ENCODE measurements at places on chromosomes 3 and 15. TPM values are rescaled to one million over a fixed set of nuclear protein-coding genes. Genes with fewer than 3 reads are reported as not detected.

The EHHADH gene
- 3.2 TPM for total RNA-seq

The IL16 gene
- 6.5 TPM for total RNA-seq

The FAH gene
- total RNA-seq: 21.2 TPM

The PDIA3 gene
- 160 TPM for total RNA-seq

The KCNMB3 gene
- 1.8 TPM for total RNA-seq

GRCh38 chr3:143644370-143645089 lies 203.7 kb downstream of the SLC9A9 start:
- peak; percentile 67 for DNase-seq
- no peaks in the 10 kb centered on the region for H3K36me3 ChIP-seq
- no peak overlapping the region for H3K27ac ChIP-seq
- peak overlapping the region; percentile 26 for H3K4me3 ChIP-seq
- no peaks in the 10 kb centered on the region for H3K4me1 ChIP-seq
- no peaks in the 10 kb centered on the region for H3K27me3 ChIP-seq

DNA sequence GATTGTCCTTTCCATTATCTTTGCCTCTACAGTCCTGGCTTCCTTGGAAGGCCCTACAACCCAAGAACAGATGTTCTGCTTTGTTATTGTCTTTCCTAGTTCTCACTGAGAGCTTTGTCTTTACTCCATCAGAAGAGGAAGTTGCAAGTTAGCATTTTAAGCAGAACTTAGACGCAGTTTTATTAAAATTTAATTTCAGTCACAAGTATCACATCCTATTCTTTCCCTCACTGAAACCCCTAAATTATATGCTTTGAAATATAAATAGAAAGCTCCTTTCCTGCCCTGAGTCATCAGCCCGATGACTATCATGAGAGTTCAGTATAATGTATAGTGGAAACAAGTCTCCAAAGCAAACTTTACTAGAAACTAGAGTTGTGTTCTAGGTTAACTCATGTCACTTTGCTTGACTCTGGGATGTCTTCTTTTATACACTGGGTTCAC lies 291.2 kb upstream of the RBMS3 start:
- no peaks in the 10 kb centered on the region for H3K36me3 ChIP-seq
- no peak for DNase-seq
- no peaks in the 10 kb centered on the region for H3K4me1 ChIP-seq
- H3K4me3 ChIP-seq: no peak overlapping the region
- no peaks in the 10 kb centered on the region for H3K27me3 ChIP-seq
- no peak overlapping the region for H3K27ac ChIP-seq

DNA sequence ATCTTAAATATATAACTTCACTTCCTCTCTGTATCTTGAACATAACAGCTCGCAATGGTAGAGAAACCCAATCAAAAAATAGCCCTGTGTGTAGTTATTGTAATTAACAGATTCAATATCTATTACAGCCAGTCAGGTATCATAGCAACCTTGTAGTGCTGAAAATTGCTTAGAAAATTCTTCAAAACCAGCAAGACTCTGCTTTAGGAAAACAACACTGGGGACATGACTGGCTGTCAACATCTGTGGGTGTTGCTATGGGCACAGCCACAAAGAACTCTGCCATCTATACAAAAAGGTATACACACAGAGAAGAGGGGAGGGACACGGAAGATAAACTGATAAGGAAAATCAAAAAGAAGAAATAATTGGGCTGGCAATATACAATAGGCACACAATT lies 101.2 kb downstream of the WDR72 start:
- no peaks in the 10 kb centered on the region for H3K36me3 ChIP-seq
- H3K4me3 ChIP-seq: no peak overlapping the region
- no peak for DNase-seq
- no peak overlapping the region for H3K27ac ChIP-seq
- H3K4me1 ChIP-seq: no peaks in the 10 kb centered on the region

DNA sequence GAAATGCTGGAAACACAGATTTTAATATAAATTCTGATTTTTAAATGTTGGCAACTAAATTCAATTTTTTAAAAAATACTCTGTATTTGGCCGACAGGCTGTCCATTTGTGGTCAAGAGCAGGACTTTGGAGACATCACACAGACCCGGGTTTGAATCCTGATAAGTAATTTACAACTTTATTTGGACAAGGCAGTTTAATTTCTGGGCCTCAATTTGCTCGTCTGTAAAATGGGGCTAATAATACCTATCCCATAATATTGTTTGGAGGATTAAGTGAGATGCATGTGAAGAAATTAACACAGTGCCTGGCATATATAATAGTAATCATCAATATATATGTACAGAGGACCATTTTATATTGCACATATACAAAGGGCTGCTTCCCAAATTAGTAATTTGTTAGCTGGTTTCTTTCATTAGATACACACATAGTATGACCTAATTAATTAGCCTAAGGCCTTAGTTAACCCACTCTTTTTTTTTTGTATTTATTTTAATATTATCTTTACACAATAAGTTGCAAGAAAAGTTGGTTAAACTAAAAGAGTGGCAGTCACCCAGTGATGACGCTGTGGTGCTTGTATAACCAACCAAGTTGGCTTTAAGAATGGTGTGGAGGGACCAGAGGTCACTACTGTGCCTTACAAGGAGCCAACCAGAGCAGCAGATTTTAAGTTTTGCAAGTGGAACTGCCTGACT lies 665 bp downstream of the PIGB start:
- no peaks in the 10 kb centered on the region for H3K27me3 ChIP-seq
- peaks cover 9% of the 10 kb centered on the region for H3K4me1 ChIP-seq
- peak overlapping the region; percentile 96 for H3K4me3 ChIP-seq
- DNase-seq: peak; percentile 78

DNA sequence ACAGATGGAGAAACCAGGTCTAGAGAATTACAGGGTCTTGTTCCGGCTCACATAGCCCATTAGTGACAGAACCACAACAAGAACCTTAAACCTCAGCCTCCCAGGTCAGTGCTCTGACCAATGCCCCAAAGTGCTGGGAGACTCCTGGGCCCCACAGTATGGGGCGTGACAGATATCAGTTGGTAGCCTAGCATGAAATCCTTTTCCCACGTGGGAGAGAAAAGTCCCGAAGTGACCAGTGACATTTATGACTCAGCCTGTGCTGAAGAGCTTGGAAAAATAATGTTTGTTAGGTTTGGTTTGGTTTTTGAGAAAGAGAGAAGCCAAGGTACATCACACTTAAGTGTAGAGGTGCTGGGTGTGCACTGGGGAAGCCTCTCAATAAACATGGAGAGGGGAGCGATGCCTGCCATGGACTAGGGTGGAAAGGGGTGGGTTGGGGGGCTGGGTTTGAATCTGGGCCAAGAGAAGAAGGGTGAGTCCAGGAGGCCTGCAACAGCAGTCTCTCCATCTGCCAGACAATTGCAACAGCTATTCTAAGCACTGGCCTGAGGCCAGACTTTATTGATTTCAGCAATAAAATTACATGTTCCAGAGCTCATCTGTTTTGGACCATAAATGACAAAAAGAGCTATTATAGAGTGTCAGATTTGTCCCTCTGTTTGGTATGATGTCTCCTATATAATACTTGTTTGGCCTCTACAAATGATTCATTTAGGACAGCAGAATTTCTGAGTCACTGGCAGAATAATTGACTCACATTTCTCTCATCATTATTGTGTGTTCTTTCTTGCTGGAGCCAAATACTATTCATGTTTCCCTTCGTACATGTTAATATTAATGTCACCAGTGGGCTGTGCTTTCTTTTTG lies 43.4 kb downstream of the C2CD4A start:
- no peaks in the 10 kb centered on the region for H3K36me3 ChIP-seq
- peak overlapping the region; percentile 2 for H3K27ac ChIP-seq
- peaks cover 23% of the 10 kb centered on the region for H3K4me1 ChIP-seq
- peak; percentile 89 for DNase-seq
- H3K27me3 ChIP-seq: no peaks in the 10 kb centered on the region

DNA sequence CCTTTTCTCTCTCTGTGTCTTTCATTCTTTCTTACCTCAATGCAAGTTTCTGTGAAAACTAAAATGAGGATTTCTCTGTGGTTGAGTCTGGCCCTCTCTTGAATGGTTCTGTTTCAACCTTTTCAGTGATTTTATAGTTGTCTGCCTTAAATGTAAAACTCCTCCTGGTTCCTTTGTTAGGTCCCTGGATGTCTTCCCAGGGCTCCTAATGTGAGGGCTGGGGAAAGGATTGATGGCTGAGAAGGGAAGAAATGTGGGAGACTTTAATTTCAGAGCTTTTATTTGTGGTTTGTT lies 90.6 kb upstream of the GRM7 start:
- no peaks in the 10 kb centered on the region for H3K36me3 ChIP-seq
- no peaks in the 10 kb centered on the region for H3K4me1 ChIP-seq
- no peaks in the 10 kb centered on the region for H3K27me3 ChIP-seq
- no peak for DNase-seq

GRCh38 chr3:167718582-167718981 lies 16.1 kb downstream of the PDCD10 start:
- H3K36me3 ChIP-seq: peaks cover 15% of the 10 kb centered on the region
- no peak for DNase-seq
- H3K4me3 ChIP-seq: no peak overlapping the region
- H3K27me3 ChIP-seq: no peaks in the 10 kb centered on the region
- no peaks in the 10 kb centered on the region for H3K4me1 ChIP-seq
- no peak overlapping the region for H3K27ac ChIP-seq

DNA sequence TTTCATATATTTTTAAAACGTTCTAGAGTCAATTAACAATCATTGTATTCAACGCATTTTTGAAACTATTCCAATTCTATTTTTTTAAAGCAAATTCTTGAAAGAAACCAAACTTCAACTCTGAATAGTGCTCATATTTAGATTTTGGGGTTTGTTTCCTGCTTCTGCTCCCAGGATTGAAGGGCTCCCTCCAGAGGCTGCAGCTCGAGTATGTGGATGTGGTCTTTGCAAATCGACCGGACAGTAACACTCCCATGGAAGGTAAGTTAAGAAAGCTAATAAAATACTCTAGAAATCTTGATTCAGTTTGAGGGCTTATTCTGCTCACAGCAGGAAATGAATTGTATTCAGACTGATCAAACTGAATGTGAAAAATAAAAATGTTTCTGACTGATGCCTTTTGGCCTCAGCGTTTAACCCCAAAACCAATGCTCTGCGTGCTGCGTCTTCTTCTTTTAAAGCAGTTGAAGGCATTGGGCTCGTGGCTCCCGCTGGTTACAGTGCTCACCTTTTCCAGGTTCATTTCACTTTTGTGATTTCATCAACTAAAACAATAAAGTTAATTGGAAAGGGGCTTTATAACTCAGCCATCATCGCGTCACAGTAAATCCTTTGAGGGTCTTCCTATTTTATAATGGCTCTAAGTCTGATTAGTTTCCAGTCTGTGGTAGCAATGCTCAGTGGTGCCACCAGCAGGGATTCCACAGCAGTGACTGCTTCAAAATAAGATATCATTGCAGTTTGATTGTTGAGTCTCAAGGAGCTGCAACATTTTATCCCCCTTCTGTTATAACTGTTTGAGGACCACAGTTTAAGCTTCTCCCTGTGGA lies 80.1 kb downstream of the SSR3 start:
- peak overlapping the region; percentile 20 for H3K4me3 ChIP-seq
- no peaks in the 10 kb centered on the region for H3K27me3 ChIP-seq
- no peak overlapping the region for H3K27ac ChIP-seq

DNA sequence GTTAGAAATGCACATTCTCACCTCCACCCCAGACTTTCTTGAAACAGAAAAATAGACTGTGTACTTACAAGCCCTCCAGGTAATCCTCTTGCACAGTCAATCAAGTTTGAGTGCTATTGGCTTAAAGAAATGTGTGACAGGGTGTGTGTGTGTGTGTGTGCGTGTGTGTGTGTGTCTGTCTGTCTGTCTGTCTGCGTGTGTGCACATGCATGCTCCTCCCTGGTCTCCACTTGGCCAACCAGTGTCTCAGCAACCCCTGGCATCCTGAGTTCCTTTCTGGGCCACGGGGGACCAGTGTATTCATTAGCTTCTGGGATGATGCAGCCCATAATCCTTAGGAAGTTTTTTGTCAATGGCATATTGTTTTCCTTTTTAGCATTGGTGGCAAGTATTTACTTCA lies 128.8 kb upstream of the IL12A start:
- peaks cover 20% of the 10 kb centered on the region for H3K4me1 ChIP-seq
- H3K27ac ChIP-seq: no peak overlapping the region
- H3K4me3 ChIP-seq: no peak overlapping the region
- no peak for DNase-seq
- H3K36me3 ChIP-seq: no peaks in the 10 kb centered on the region

- no peak overlapping the region for H3K27ac ChIP-seq
- H3K27me3 ChIP-seq: no peaks in the 10 kb centered on the region
- H3K4me3 ChIP-seq: no peak overlapping the region
Measured at GRCh38 chr15:69342460-69343076, 43.9 kb downstream of the PAQR5 start.

GRCh38 chr3:174973465-174973864 lies 114.3 kb downstream of the NAALADL2 start:
- H3K27ac ChIP-seq: no peak overlapping the region
- no peak overlapping the region for H3K4me3 ChIP-seq
- no peak for DNase-seq
- no peaks in the 10 kb centered on the region for H3K27me3 ChIP-seq
- H3K36me3 ChIP-seq: no peaks in the 10 kb centered on the region
- H3K4me1 ChIP-seq: no peaks in the 10 kb centered on the region

GRCh38 chr3:8450618-8451017 lies 51.0 kb upstream of the LMCD1 start:
- H3K4me1 ChIP-seq: peaks cover 47% of the 10 kb centered on the region
- no peaks in the 10 kb centered on the region for H3K36me3 ChIP-seq
- H3K27ac ChIP-seq: peak overlapping the region; percentile 88
- no peak overlapping the region for H3K4me3 ChIP-seq
- H3K27me3 ChIP-seq: no peaks in the 10 kb centered on the region

GRCh38 chr15:65110676-65111292 lies 4.2 kb downstream of the UBAP1L start:
- no peak overlapping the region for H3K4me3 ChIP-seq
- peak overlapping the region; percentile 10 for H3K27ac ChIP-seq
- no peak for DNase-seq
- H3K36me3 ChIP-seq: peaks cover 27% of the 10 kb centered on the region

DNA sequence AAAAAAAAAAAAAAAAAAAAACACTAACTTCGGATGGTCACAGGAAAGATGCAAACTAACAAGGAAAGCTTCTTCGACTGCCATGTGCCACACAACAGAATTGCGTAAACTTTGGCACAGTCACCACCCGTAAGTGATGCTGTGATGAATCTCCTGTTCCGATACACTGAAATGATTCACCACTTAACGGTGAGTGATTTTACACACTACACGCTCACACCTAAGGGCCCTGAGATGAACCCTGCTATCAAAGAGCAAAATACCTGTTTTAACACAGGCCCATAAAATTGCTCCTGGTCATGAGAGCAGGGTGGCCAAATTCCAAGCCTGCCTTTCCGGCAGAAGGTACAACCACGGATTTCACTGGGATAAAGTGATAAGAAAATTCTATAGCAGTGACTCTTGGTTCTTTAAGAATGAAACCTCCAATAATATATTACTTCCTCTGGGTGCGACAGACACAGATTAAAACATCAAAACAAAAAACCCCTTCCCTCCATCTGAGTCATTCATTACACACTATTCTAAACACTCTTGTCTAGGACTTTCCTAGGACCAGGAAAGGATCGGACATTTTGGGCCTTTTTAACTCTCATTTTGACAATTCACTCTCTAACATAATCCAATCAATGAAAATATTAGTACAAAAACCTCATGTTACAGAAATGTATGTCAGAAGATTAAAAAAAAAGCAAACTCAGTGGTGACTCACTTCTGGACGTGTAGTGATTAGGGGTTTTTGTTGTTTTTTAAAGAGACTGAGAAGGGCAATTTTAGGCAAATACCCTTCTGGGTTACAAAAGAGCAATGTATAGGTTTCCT lies 28.3 kb downstream of the LRIG1 start:
- H3K4me1 ChIP-seq: peaks cover 39% of the 10 kb centered on the region
- H3K4me3 ChIP-seq: peak overlapping the region; percentile 13
- no peak for DNase-seq

Data from osteoblast (primary cell).